Bone marrow (tissue), 2 donors: ENCODE measurements at places on chromosomes 16 and 17.

DNA sequence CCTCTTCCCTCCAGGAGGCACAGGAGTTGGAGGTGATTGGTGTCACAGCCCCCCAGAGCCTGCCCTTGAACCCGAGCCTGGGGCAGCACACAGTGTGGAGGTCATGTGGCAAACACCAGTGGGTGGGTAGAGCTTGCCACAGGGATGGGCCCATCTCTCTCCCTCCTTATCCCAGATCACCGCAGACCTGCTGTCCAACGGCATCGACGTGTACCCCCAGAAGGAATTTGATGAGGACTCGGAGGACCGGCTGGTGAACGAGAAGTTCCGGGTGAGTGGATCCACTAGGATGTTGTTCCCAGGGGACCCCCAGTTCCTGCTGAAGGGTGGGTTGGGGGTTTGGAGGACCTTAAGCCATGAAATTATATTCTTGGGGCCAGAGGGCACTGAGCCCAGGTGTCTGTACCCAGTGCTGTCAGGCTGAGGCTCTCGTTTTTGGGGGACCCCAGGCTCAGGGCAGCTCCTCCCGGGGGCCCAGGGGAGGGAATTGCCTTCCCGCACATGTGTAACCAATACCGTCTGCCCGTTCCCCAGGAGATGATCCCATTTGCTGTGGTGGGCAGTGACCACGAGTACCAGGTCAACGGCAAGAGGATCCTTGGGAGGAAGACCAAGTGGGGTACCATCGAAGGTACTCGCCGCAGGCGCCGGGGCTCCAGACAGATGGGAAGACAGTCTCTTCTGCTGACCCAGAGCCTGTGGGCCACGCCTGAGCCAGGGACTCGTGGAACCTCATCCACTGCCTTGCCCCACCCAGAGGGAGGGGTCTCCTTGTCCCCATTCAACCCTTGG, 351.9 kb downstream of the SEC14L1 start:
- DNase-seq: no peak

DNA sequence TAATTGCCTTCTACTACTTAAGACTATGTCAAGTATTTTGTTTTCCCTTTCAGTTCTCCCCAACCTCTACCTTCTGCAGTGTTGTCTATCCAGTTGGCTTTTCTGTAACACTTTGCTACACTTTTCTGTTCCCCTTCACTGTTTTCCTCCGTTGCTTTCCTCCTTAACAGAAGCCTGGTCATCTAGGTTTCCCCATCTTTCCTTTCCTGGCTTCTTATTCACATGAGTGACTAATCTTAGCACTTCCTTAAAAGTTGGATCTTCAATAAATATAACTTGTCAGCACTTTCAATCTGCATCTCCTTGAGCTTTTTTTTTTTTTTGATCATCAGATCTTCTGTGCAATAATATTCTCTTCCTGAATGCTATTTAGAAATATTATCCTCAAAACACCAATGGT, 2.8 kb upstream of the SLFN11 start:
- peak; percentile 18 for DNase-seq

- no peak for DNase-seq
These were observed 180.5 kb downstream of the ZNF423 start for GRCh38 chr16:49675413-49675812.

DNA sequence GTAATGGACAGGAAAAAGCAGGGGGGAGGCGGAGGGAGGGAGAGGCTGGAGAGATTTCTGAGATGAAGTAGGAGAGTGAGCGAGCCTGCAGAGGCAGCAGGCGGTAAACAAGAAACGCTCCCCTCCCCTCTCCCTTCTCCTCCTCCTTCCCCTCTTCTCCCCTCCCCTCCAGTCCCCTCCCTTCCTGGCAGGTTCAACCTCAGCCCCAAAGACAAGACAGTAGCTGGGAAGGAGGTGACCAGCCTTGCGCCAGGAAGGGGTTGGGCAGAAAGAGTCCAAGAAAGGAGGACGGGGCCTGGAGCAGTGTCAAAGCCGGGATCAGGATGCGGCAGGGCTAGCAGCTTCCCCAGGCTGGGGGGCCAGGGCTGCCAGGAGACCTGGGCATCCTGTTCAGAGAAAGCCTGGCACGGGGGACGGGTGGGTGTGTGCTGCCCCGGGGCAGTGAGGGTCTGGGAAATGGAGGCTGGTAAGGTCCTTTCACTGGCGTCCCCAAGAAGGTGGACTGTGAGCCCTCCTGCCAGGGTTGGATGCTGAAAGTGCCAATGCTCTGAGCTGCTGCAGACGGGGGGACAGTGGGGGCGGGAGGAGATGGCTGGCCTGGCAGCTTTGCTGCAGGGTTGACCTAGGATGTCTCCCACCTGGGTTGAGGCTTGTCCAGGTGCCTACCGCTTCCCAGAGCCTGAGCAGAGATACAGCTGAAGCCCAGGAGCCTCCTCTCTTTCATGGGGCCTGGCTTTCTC, 261.6 kb upstream of the TNRC6C start:
- no peak for DNase-seq

DNA sequence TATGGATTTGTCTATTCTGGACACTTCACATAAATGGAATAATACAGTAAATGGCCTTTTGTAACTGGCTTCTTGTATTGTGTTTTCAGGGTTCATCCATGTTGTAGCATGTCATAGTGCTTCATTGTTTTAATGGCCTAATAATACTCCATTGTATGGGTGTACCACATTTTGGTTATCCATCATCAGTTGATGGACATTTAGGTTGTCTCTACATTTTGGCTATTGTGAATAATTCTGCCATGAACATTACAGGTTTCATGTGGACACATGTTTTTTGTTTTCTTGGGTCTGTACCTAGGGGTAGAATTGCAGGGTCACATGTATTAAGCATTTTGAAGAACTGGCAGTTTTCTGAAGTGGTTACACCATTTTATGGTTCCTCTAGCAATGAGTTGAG, 223.5 kb upstream of the CACNG5 start:
- no peak for DNase-seq

DNA sequence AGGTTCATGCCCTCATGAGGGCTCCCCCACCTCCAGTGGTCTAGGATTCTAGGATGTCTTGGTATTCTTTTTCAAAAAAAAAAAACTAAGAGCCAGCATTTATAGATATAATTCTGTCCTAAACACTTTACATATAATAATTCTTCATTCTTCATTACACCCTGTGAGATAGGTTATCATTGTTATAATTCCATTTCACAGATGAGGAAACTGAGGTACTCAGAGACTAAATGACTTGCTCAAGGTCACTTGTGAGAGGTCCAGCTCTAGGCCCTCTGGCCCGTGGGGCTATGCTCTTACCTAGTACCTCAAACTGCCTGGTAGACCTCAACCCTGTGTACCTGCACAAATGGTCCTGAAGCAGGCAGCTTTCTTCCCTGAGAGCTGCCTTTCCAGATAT, 172.2 kb downstream of the PRKCB start:
- no peak for DNase-seq

DNA sequence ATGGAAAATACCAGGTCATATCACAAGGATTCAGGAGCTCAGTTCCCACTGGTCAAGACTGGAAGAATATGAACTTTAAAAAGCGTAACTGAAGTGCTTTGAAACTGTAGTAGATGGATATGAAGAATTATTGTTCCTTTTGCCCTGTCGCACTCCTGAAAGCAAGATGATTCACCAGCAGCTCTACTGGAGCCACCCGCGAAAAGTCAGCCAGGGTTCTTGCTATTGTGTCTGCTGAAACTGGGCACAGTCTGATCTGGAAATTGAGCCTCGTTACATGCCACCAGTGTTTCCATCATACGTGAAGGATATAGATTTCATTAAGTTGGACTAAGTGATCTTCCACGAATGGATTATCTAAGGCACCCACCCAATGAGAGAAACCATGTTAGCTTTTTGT, 16.6 kb downstream of the AP2B1 start:
- no peak for DNase-seq
